ENCODE measurements at places on chromosomes 11 and 22.

DNA sequence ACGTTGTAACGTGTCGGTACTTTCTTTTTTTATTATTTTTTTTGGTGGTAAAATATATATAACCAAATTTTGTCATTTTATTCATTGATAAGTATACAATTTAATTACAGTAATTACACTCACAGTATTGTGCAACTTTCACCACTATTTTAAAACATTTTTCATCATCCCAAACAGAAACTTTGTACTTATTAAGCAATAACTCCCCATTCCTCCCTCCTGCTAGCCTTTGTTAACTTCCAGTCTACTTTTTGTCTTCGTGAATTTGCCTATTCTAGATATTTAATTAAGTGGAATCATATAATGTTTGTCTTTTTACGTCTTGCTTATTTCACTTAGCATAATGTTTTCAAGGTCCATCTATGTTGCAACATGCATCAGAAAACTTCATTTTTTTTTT is 58.5 kb downstream of the STIM1 start:
- H3K4me1 ChIP-seq, result peaks cover 73% of the 10 kb centered on the region
- H3K4me3 ChIP-seq, result no peak overlapping the region
- DNase-seq, result no peak
- no peaks in the 10 kb centered on the region for H3K36me3 ChIP-seq
- H3K27ac ChIP-seq, result peak overlapping the region; percentile 56

- no peaks in the 10 kb centered on the region for H3K4me1 ChIP-seq
- no peak overlapping the region for H3K27ac ChIP-seq
- H3K4me3 ChIP-seq, result no peak overlapping the region
- H3K27me3 ChIP-seq, result no peaks in the 10 kb centered on the region
- no peak for DNase-seq
Observed at GRCh38 chr11:131737357-131737756, 366.9 kb downstream of the NTM start.

- H3K4me1 ChIP-seq, result peaks cover 22% of the 10 kb centered on the region
- no peak overlapping the region for H3K27ac ChIP-seq
- DNase-seq, result no peak
- no peak overlapping the region for H3K4me3 ChIP-seq
- H3K27me3 ChIP-seq, result no peaks in the 10 kb centered on the region
Observed at GRCh38 chr11:59760771-59761170, 5.6 kb downstream of the STX3 start.

- H3K27me3 ChIP-seq, result no peaks in the 10 kb centered on the region
- H3K36me3 ChIP-seq, result no peaks in the 10 kb centered on the region
- H3K27ac ChIP-seq, result no peak overlapping the region
- no peak for DNase-seq
- H3K4me1 ChIP-seq, result no peaks in the 10 kb centered on the region
- no peak overlapping the region for H3K4me3 ChIP-seq
Observed at GRCh38 chr11:43508511-43508918, 149.8 kb downstream of the TTC17 start.

GRCh38 chr11:61516675-61517572 is 8.4 kb downstream of the LRRC10B start:
- DNase-seq, result peak; percentile 63
- H3K4me3 ChIP-seq, result peak overlapping the region; percentile 40
- H3K4me1 ChIP-seq, result peaks cover 9% of the 10 kb centered on the region
- H3K27me3 ChIP-seq, result peaks cover 56% of the 10 kb centered on the region
- no peak overlapping the region for H3K27ac ChIP-seq
- H3K36me3 ChIP-seq, result no peaks in the 10 kb centered on the region

GRCh38 chr11:70506658-70506970 is 108.3 kb downstream of the CTTN start:
- H3K27me3 ChIP-seq, result peaks cover 29% of the 10 kb centered on the region
- DNase-seq, result no peak
- H3K4me3 ChIP-seq, result no peak overlapping the region
- no peaks in the 10 kb centered on the region for H3K36me3 ChIP-seq
- no peaks in the 10 kb centered on the region for H3K4me1 ChIP-seq
- H3K27ac ChIP-seq, result no peak overlapping the region

DNA sequence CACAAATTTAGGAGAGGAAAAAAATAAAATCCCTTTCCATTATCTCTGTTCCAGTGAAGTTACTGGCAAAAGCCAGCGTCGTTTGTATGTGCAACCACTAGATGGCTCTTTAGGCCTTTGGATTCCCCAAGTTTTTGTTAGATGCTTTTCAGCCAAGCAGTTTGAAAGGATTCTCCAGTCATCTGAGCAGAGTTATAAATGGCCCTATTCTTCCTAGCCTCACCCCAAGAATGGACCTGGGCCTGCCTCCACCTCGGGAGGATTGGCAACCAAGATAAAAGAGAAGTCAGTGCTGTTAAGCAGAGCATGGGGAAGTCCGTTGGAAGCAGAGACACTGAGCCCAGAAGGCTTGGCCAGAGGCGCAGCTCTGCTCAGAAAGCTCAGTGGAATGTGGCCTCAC is 15.4 kb downstream of the FAM181B start:
- no peak for DNase-seq
- no peak overlapping the region for H3K27ac ChIP-seq
- no peaks in the 10 kb centered on the region for H3K27me3 ChIP-seq
- no peak overlapping the region for H3K4me3 ChIP-seq
- no peaks in the 10 kb centered on the region for H3K4me1 ChIP-seq
- H3K36me3 ChIP-seq, result no peaks in the 10 kb centered on the region

DNA sequence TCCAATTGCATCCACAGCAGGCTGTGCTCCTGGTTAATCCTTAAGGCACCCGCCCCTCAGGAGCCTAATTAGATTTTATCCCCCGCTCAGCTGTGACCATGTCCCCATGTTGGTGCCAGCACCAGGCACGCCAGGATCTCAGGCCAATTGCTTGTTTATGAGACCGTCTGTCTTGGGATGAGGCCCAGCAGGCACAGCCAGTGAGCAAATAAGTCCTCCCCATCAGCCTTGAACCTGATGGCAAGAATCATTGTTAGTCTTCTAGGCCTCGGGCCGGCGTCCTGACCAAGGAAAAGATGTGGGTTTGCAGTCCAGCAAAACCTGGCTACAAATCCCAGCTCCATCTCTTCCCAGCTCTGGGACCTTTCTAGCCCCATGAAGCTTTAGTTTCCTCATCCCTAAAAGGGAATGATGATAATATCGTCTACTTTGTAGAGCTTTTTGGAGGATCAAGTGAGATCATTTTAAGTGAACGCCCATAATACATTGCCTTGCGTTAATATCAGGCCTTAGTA is 57.3 kb downstream of the TP53I11 start:
- H3K36me3 ChIP-seq, result peaks cover 2% of the 10 kb centered on the region
- H3K27me3 ChIP-seq, result no peaks in the 10 kb centered on the region
- H3K27ac ChIP-seq, result no peak overlapping the region
- H3K4me3 ChIP-seq, result no peak overlapping the region

- H3K4me3 ChIP-seq, result no peak overlapping the region
- H3K27me3 ChIP-seq, result peaks cover 76% of the 10 kb centered on the region
- no peak overlapping the region for H3K27ac ChIP-seq
- H3K4me1 ChIP-seq, result no peaks in the 10 kb centered on the region
Observed at GRCh38 chr11:8199676-8200075, 30.9 kb upstream of the RIC3 start.

DNA sequence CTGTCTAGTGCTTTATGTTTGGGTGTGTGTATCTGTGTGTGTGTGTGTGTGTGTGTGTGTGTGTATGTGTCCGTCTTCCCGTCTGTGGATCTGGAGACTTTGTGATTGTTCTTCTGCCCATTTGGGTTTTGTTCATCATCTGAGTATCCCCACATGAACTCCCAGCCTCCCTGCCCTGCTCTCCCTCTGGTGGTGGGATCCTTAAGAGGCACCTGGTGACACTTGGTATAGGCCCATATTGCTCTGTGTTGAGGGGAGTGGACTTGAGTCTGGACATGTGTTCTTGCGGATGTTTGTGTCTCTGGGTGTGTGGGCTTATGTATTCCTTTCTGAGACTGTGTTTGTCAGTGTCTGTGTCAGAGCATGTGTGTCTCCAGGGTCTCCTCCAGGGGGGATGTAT is 15.3 kb downstream of the RCOR2 start:
- H3K27ac ChIP-seq, result peak overlapping the region; percentile 56
- H3K4me3 ChIP-seq, result no peak overlapping the region
- no peak for DNase-seq
- H3K4me1 ChIP-seq, result peaks cover 20% of the 10 kb centered on the region
